GM03348 (cell line): ENCODE measurements at places on chromosomes 4 and X.

DNA sequence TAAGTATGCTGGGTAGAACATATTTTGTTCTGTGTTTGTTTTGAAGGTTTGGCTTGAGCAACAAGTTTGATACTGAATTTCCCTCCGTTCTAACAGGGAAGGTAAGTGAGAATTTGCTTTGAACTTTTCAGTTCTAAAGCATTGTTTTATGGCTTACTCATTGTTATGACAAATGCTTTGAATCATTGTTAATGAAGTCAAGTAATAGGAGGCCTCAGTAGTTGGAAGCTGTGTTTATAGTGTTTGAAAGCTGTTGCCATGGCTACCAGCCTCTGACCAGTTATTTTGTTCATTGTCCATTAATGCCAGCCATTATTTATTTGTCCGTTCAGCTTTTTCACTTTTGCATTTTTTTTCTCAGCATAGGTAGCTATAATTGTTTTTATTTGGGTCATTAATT, 14.4 kb downstream of the CHIC1 start:
- peak; percentile 6 for DNase-seq

DNA sequence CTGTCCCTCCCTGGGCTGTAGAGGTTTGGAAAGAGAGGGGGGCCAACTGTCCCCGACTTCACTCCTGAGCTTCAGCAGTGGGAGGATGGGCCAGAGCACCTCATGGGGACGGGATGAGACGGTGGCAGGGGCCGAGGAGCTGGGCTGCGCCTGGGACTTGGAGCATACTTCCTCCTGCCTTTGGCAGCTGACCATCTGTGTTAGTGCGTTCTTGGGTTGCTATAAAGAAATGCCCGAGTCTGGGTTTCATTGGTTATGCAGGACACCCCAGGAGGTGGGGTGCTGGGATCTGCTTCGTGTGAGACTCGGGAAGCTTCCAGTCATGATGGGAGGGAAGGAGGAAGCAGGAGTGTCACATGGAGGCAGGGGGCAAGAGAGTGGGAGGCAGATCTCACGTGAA, 7.4 kb downstream of the PSAPL1 start:
- DNase-seq, result no peak

DNA sequence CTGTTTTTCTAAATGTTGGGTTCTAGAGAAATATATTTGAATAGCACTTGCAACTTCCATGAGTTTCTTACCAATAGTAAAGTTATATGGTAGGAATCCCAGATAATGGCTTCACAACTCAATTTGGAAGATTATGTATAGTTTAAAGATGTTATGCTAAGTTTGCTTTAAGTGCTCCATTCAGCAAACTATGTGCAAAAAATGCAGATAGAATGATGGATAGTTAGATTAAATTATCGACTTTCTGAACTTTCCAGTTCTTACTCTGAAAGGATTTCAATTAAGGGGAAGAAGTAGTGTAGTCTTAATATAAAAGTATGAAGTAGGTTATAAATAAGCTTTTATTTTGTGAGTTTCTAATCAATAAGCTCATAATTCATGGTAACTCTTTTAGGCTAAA, 60.7 kb upstream of the NFKB1 start:
- DNase-seq, result no peak

- peak; percentile 29 for DNase-seq
These were observed 207.1 kb upstream of the DKK2 start for GRCh38 chr4:107243141-107243781.

DNA sequence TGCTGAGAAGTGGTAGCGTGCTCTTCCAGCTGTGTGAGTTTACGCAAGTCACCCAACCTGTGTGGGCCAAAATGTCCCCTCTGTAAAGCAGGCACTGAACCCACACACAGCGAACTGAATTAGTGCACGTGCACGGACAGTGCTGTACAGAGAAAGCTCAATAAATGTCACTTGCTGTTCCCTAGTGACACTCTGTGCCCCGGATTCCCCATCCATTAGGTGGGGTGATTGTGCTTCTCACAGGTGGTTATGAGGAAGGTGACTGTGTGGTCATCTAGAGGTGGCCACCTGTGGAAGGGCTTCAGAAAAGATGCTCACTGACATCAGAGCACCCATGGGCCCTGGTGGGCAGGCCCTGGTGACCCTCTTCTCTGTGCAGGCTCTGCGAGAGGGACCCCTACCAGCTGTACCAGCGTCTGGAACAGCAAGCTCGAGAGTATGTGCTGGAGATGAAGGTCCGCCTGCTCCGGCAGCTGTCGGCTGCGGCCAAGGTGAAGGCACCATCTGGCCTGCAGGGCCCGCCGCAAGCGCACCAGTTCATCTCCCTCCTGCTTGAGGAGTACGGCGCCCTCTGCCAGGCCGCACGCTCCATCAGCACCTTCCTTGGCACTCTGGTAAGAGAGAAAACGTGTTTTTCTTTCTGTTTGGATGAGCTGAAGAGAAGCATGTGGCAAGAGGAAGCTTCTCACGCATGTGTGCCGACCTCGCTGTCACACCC, 94.3 kb downstream of the FAM193A start:
- DNase-seq, result no peak

GRCh38 chr4:135365065-135365464, 1163.5 kb upstream of the PABPC4L start:
- DNase-seq, result no peak

GRCh38 chrX:118497180-118497818, 1.7 kb downstream of the DOCK11 start:
- DNase-seq, result no peak

DNA sequence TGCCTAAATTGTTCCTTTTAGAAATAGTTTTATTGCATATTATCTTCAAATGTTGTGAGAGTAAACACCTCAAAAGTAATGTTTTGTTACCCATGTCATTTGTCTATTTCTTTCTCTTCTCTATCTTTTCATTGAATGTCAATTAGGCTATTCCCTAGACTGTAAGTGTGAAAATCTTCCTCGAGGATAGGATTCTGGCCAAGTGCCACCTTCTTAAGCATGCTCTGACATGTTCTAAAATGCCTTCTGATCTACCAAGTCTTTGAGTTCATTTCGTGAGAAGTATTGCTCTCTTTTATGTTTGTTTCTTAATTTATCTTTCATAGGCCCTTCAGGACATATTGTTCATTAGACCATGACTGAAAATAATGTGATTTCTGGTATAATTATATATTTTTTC, 44.1 kb upstream of the TLL1 start:
- no peak for DNase-seq

DNA sequence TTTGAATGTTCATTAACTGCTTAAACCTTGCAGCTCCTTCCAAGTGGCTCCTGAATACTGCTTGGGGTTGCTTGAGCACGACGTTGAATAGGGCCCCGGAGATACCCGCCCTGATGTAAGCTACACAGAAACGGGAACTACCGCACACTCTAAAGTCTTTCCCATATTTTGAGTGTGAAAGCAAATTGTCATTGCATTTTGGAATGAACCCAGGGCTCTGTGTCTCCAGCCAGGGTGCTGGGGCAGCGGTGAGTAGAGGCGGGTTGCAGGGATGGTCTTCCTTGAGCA, 59.4 kb upstream of the HELT start:
- DNase-seq, result no peak

DNA sequence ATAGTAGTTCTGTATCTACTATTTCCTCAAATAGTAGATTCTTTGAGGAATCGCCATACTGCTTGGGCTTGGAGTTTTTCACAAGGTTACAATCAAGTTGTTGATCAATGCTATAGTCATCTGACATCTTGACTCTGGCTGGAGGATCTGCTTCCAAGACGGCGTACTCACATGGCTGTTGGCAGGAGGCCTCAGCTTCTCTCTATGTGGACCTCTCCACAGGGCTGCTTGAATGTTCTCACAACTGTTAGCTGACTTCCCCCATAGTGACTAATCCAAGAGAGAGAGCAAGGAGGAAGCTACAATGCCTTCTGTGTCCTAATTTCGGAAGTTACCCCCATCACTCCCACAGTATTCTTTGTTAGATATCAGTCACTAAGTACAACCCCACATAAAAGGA, 10.3 kb downstream of the EGFL6 start:
- no peak for DNase-seq

GRCh38 chr4:159328766-159329165, 225.9 kb downstream of the RAPGEF2 start:
- no peak for DNase-seq

GRCh38 chr4:47669946-47670345, 167.9 kb downstream of the CORIN start:
- no peak for DNase-seq

GRCh38 chr4:122758033-122758432, 25.5 kb downstream of the BBS12 start:
- peak; percentile 44 for DNase-seq

DNA sequence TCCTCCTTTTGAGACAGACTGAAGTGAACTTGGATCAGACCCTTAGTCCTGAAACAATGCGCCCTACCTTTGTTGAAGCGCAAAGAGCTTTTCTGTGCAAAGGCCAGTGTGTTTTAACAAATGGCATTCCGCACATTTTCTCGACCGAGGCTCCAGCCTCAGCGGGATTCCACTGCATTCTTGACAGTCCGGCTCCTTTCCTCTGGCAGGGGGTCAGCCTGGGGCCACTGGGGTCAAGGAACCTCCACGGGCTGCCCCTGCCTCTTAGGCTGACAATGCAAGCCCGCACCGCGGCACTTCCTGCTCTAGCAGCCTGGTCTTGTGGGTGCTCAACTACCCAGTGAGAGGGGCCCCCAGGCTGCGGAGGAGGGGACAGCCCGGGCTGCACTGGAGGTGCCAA, 47.2 kb upstream of the TFDP3 start:
- DNase-seq, result no peak

DNA sequence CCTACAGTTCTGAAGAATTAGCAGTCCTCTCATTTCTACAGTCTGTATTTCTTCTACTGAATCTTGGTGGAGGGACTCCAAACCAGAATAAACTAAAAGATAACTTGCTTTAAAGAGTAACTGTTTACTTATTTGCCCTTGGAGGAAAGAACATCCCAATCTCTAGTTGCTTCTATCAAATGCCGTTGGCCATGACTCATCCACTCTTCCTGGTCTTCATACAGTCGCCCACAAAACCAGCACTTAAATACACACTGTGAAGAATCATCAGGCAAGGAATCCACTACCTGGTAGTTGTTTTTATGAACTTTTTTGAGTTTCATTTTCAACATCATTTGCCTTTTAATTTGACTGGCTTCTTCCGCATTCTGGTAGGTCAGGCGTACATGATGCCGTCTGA, 14.2 kb downstream of the ZNF518B start:
- no peak for DNase-seq

GRCh38 chrX:46630141-46630540, 56.6 kb downstream of the CHST7 start:
- peak; percentile 22 for DNase-seq
